Stimulated activated CD8-positive, alpha-beta memory T cell treated with anti-CD3 and anti-CD28 coated beads, Interleukin-12 subunit alpha, Interleukin-12 subunit beta, amount 100 ng/mL, for 4 hours (primary cell): ENCODE measurements at places on chromosomes 2 and 18.

DNA sequence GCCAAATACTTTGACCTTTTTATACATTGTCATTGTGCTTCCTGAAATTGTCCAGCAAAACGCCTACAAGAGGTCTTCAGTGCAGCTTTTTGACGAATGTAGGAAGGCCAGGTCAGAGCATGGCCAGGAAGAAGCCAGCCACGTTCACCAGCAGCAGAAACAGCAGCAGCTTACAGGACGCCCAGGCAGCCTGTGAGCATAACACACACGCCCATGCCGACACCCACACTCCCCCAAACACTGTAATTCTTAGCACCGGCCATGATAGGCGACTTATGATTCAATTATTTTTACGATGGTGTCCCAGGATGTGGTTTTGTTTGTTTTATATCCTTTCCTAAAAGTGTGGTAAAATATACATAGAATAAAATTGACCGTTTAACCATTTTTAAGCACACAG is 249.1 kb upstream of the SALL3 start:
- DNase-seq = no peak

GRCh38 chr2:63790906-63791305 is 50.8 kb upstream of the UGP2 start:
- DNase-seq = no peak

DNA sequence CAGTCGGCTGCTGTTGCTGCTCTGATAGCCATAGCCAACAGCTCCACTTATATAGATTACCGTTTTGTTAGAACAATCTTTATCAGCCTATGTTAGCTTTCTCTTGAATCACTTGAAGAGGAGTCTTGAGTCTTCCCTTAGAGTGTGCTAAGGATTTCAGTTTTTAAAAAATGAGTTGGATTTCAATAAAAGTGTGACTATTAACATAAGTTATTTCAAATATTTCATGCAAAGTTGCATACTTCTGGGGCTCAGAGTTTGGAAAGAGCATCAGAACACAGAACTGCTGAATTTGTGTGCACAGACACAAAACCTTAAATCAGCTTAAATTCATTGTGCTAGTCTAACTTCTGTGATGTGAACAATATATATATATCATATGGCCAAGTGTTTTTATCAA is 174.7 kb downstream of the MTX2 start:
- DNase-seq = no peak

GRCh38 chr2:106584304-106584954 is 97.3 kb downstream of the CD8B2 start:
- no peak for DNase-seq
